ENCODE measurements at places on chromosomes 11 and 22.

DNA sequence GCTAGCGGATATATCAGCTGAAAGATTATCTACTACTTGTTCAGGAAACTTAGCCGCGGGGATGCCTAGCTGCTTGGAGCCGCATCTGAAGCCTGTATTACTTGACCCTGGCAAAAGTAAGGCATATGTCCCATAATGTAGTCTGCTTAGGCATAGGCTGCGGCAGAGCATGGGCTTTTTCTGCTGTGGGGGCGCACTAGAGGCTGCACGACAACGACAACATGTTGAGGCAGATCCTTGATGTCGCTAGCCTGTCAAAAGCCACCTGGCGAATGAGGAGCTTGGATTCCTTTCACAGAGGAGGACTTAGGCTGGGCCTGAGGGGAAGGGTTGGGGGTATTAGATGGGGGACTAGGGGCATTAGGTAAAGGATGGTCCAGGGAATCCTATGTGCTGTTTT is 1.1 kb upstream of the OR52N2 start:
- DNase-seq = no peak

- no peak for DNase-seq
These were observed 100.2 kb upstream of the LMO1 start for GRCh38 chr11:8363921-8364320.

GRCh38 chr11:36356201-36356600 is 60.1 kb downstream of the PRR5L start:
- DNase-seq = no peak

GRCh38 chr11:68890490-68891231 is 13.0 kb downstream of the MRPL21 start:
- DNase-seq = no peak

DNA sequence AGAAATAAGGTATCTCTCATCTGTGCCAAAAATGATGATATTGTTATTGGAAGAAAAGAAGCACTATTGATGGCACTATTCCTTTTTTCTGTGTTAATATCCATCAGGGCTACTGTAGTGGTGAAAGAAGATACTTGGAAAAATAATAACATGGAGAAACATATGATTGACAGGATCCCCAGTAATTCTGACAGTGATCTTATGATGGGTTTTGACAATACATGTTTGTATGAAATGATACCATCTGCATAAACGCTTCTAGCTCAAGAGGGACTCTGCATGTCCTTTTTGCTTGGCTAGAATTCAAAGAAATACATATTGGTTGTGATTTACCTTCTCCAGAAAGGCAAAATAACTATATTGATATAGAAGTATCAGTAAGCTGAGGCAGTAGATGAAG is 178.1 kb downstream of the GUCY1A2 start:
- no peak for DNase-seq

DNA sequence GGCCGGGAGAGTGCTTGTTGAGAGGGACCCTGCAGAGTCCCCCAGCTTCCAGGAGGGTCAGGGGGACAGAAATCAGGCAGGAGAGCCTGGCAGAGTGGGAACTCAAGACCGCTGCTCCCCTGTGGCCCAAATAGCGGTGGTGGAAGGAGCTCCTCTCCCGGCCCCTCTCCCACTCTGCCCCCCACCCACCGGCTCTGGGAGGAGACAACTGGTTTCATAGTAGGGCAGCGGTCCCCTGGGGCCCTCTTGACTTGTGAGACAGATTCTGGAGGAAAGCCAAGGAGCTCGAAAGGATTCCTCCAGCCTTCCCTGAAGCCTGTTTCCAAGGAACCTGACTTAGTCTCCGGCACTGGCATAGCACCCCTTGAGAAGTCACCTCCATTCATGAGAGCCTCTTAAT is 10.1 kb downstream of the PKNOX2 start:
- no peak for DNase-seq

DNA sequence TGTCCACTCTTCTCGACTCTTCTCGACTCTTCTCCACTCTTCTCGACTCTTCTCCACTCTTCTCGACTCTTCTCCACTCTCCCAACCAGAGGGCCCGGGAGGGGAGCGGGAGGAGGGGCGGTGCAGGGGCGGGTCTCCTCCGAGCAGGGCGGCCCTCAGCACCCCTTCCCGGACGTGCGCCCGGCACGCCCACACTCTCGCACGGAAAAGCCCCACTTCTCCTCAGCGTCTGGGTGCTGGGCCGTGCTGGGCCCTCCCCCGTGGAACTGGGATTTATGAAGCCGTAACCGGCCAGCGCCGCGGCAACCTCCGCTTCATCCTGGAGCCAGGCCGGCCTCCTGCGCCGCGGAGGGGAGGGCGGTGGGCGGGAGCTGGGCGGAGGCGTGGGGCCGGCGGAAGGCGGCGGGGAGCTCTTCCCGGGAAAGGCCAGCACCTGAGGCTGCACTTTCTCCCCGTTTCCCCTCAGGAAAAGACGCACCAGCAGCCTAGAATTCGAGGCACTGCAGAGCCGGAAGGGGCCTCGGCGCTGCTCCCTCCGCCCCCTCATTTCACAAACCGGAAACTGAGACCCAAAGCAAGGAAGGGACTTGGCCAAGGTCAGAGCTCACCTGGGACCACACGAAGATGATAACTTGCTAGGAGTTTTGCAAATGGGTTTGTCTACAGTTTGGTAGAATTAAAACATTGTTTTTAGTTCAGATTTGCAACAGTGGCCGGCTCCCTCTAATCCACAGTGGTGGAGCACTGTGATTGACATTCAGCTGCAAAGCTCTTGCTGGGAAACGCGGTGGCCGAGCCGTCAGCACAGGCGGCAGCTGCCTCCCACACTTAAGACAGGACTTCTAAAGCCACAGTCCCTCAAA is 31.6 kb upstream of the JAM3 start:
- DNase-seq = peak; percentile 59

- no peak for DNase-seq
These were observed 367 bp downstream of the HPS5 start for GRCh38 chr11:18321578-18321968.

- no peak for DNase-seq
These were observed 13.9 kb downstream of the RBM4B start for GRCh38 chr11:66663741-66664296.

- DNase-seq = no peak
These were observed 37.6 kb downstream of the ASRGL1 start for GRCh38 chr11:62374801-62375200.

DNA sequence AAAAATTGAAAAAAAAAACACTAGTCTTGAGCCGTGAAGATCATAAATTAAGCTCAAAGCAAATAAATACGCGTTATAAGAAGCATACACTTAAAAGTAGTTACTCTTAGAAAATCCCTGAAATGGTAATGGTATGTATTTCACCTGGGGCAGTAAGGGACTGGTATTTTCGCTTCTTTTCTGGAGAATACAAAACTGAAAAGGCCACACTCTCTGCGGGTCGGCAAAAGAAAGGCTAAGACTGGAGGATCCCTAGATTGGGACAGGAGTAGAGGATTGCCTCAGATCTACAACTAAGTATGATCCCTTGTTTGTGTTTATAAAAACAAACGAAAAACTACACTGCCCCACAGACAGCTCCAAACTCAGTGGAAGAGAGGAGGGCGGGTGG is 617 bp downstream of the TSG101 start:
- no peak for DNase-seq

DNA sequence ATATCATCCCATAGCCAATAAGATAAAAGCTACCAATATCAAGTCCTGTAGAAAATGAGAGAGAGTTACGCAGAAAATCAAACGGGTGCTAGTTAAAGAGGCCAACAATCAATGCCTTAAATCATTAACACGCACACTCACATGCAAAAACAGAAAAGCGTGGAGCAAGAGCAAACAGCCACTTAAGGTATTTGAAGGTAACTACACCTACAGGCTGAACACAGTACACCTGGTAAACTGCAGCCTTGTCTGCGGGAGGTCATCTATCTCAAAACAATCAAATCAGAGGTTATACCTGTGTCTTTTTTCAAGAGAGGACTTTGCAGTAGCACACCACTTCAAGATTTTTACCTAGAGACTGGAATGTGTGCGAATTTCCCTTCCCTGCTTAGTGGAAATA is 23.6 kb downstream of the SLC35F2 start:
- no peak for DNase-seq

DNA sequence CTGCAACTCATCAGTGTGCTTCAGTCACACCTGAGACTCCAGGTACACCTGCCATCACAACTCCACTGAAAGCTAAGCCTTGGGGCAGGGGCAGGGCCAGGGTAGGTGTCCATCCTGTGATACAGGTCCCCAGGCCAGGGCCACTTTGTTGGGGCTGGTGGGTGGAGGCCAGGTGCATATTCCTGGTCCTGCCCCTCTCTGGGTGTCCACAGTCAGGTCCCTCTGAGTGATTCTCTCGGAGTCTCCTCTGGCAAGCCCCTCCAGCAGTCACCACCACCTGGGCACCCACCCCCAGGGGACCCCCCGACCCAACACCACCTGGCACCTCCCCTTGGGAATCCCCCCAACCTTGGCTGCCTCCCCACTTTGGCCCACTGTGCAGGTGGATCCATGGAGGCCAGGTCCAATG is 9.5 kb upstream of the ACR start:
- DNase-seq = no peak

DNA sequence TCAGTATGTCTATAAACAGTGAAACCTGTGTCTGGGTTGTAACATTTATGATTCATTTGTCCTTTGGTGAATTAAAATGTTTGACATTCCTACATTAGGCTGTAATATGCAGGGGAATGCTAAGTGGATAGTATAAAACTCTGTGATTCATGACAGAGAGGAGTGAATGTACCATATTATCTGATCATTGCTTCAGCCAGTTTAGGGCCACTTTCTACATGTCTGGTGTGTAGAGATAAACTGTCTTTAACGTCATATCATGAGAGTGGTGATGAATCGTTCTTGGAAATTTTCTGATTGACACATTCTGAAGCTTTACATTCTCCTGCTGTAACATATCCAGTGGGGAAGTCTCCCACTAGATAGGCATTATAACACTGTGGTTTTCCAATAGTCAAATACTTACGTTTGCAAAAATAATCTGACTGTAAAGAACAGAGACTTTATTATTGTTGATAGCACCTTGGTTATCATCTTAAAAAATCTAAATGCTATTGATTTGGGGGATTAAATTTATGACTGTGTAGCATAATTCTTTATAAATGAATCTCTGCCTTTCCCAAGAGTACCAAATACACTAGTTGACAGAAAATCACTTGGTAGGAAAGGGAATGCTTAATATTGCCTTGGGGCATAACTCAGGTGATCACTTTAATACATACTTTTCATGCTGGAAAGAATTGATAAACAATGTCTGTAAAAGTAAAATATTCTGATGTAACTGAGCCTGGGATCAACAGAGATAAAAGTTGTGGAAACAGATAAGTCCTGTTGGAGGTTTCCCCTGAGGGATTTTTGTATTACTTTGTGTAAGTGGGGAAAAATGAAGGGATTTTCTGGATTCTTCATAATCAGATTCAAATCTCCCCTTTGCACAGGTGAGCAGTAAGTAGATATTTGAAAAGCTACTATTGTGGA is 427.9 kb downstream of the JRKL start:
- DNase-seq = no peak

DNA sequence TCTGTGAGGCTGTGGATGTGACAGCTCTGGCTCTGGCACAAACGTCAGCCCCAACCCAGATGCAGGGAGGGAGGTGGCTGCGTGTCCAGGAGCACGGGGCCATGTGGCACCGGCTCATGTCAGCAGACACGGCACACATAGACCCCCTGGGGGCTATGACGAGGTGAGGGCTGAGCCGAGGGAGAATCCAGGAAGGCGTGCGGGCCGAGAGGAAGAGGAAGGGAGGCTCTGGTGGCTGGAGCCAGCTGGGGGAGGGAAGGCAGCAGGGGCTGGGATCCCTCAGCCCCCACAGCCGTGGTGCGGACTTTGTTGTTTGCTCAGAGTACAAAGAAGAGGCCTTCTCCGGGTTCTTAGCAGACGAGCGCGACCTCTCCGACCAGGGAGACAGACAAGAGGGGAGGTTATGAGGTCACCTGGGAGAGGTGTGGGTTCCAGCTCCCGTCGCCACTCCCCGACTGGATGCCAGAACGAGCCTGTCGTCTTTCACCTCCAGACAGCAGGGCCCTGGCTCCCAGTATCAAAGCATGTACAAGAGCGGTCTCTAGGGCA is 46.1 kb downstream of the CDKN1C start:
- no peak for DNase-seq

DNA sequence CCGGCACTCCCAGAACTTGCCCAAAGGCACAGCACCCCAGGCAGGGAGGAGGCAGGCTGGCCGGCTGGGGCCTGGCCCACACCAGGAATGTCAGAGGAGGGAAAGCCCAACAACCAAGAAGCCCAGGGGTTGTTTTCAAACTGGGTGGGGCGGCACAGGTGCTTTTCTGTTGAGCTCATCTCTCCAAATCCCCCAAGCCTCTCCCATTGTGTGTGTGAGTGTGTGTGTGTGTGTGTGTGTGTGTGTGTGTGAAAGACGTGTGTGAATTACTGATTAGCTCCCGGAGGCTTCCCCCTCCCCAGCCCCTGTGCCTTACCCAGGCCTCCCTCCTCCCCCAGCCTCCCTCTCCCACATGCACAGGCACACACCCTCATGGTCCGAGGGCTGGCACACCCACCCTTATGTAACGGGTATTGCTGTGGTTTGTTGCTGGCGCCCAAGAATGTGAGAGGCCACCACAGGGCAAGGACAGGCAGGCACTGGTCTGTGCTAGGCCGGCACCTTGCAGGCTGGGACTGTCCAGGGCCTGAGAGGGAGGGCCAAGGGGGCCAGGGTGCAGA is 15.9 kb downstream of the TRIM29 start:
- no peak for DNase-seq

- no peak for DNase-seq
These were observed 88.1 kb downstream of the TEAD1 start for GRCh38 chr11:12762278-12762677.

DNA sequence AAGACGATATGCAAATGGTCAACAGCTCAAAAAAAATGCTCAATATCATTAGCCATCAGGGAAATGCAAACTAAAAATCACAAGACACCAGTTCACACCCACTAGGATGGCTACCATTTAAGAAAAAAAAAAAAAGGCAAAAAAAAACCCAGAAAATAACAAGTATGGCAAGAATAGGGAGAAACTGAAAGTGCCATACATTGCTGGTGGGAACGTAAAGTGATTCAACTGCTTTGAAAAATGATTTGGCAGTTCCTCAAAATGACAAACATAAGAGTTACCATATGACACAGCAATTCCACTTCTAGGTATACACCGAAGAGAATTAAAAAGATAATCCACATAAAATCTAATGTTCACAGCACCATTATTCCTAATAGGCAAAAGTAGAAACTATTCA is 47.5 kb downstream of the PICALM start:
- DNase-seq = no peak

GRCh38 chr11:59479906-59480305 is 6.8 kb downstream of the OR4D10 start:
- DNase-seq = no peak

GRCh38 chr11:101705972-101706371 is 122.2 kb upstream of the TRPC6 start:
- DNase-seq = no peak

DNA sequence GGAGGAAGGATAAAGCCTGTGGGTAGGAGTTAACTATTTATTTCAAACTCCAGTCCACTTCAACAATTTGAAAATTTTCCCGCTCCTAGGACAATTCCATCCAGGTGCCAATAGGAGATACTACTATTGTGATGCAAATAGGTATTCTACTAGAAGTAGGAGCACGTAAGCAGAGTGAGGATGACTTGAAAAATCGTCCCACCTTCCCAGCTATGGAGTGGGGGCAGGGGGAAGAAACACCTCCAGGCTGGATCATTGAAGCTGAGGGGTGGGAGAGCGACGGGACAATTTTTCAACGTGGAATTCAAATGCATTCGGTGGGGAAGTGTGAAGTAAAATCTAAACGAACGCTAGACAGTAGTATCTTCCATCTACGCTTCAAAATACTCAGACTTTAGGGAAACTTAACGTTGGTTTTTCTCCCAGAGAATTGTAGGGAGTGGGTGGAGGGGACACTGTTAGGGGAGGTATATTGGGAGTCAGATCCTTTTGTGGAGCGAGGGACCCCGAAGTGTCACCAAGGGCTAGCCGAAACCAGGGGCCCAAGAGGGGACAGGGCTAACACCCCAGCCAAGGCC is 523 bp upstream of the ARHGAP42 start:
- DNase-seq = no peak

All from GM12891 (cell line).